ENCODE measurements at places on chromosomes 12 and 14.

GRCh38 chr12:102120564-102120873 lies 536 bp downstream of the PARPBP start:
- DNase-seq = no peak

- no peak for DNase-seq
These were observed 8.8 kb downstream of the GALNT16 start for GRCh38 chr14:69268763-69269162.

DNA sequence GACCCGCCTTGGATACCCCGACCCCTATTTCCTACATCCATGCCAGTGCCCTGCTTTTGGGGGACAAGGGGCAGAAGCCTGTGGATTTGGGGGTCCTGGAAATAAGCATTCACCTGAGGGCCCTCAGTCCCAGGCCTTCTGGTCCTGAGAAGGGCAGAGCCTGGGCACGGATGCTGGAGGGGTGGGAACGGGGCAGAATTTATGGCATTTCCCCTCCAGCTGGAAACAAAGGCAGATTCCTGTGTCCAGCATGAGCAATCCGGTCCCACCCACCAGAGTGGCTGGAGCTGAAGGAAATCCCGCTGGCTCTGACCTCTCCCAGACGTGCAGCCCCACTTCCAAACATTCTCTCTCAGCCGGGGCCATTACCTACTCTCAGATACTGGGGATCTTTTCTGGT lies 9.3 kb downstream of the ANKRD33 start:
- no peak for DNase-seq

- no peak for DNase-seq
These were observed 995.7 kb downstream of the GALC start for GRCh38 chr14:86997271-86997670.

- DNase-seq = no peak
These were observed 120.7 kb upstream of the PTPRB start for GRCh38 chr12:70757830-70758493.

DNA sequence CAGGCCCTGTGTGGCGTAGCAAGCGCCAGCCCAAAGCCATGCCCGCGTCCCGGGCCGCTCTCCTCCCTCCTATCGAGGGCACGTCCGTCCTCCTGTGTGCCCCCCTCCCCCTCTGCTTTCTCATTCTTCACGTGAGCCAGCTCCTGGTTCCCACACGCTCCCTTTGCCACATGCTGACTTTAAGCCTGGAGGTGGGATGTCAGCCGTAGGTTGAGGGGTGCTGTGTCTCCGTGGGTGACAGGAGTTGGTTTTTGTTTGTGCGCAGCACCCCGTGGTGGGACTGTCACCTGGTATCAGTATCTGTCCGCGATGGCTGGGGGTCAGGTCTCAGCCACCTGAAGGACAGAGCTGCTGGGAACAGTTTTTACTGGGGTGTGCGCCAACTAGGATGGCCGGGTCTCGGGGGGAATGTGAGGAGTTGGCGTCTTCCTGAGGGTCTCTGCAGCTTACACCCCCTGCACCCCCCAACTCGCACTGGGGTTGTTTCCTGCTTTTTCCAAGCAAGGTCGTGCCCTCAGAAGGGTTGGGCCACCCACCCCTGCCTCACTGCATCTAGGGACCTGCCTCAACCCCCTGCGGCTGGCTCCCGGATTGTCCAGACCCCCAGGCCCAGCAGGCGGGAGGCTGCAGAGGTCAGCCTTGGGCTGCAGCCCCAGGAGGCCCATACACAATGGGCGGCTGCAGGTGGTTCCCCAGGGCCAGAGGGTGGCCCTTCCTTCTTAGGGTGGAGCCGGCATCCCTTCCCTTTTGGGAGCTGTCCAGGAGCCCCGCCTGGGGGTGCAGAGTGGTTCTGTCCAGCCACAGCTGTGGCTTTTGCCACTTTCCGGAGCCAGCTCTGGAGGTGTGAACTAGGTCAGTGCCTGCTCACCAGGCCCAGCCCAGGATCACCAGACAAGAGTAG lies 7.3 kb downstream of the ULK1 start:
- no peak for DNase-seq

DNA sequence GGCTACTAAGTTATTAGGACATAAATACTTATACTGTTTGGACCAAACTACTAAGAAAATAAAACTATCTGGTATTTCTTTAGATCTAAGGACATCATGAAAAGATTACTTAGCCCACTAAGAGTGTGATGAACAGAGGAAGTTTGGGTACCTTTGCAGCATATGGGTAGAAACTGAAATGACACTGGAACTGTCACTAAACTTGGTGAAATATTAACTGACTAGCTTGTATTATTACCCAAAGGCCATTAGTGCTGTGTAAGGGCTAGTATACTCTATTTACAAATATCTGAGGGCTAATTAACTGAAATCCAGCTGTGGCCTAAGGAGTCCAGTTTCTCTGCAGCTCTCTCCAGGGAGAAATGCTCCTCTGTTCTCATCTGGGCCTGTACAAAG lies 45.5 kb downstream of the PAWR start:
- no peak for DNase-seq

DNA sequence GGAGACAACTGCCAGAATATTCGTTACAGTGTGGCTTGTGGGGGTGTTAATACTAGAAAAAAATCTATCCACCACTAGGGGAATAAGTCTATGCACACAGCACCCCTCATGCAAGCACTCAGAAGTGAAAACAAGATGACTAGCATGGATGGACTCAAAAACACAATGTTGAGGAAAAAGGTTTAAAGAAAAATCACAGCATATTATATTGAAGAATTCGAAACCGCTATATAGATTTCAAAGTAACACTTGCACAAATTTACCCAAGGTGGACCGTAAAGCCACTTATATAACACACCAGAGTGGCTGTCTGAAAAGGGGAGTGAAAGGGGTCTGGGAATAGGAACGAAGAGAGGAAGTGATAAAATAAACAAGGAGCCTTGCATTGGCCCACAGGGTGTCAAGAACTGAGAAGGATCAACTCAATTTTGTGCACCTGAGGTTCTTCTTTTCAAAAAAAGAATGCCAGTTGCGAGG lies 544 bp downstream of the ABCD4 start:
- peak; percentile 67 for DNase-seq

- no peak for DNase-seq
These were observed 8.9 kb downstream of the TGFB3 start for GRCh38 chr14:75972801-75973421.

- DNase-seq = no peak
These were observed 67.0 kb downstream of the DIP2B start for GRCh38 chr12:50571786-50572185.

- DNase-seq = no peak
These were observed 358.6 kb upstream of the FOXG1 start for GRCh38 chr14:28407996-28408395.

DNA sequence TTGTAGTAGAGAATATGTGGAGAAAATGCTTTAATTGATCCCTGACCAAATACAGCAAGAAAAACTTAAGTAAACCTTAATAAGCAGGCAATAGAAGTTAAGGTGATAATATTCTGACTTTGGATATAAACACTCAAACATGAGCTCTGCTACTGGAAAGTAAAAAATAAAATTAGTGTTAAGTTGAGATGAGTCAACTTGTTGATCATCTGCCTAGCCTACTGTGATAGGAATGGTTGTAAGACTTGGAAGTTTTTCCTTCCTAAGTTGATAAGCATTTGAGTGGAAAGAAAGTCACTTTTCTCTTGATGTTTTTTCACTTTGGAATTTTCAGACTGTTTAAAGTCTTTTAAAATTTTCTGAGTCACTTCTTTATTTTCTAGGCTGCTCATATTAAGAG lies 26.0 kb downstream of the ADIPOR2 start:
- no peak for DNase-seq

Measured in activated CD4-positive, alpha-beta T cell treated with anti-CD3 and anti-CD28 coated beads, Interleukin-10, Interleukin-2, amounts not matched to agents 100 ng/mL and 50 ng/mL, durations not matched to agents 16 hours and 8 hours (primary cell).